ENCODE measurements at places on chromosomes 13 and 19. TPM values are rescaled to one million over a fixed set of nuclear protein-coding genes. Genes with fewer than 3 reads are reported as not detected.

DNA sequence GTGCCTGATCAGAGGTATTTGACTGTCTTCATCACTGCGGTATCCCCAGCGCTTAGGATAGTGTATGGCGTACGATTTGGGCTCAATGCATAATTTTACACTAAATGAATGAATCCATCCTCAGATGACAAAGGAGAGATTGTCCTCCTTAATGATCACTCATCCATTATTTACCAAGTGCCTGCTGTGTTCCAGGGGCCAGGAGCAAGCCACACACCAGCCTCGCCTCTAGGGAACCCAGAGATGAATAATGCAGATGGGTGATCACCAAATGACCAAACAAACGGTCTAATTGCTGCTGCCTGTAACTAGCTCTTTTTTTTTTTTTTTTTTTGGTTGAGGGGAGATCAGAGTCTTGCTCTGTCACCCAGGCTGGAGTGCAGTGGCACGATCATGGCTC, 5.9 kb upstream of the GPR32 start:
- no peak overlapping the region for H3K4me3 ChIP-seq
- peaks cover 52% of the 10 kb centered on the region for H3K27me3 ChIP-seq
- no peak overlapping the region for H3K27ac ChIP-seq
- no peaks in the 10 kb centered on the region for H3K36me3 ChIP-seq
- no peak for DNase-seq
- H3K4me1 ChIP-seq: no peaks in the 10 kb centered on the region

The ANGPTL8 gene
- total RNA-seq: not detected

DNA sequence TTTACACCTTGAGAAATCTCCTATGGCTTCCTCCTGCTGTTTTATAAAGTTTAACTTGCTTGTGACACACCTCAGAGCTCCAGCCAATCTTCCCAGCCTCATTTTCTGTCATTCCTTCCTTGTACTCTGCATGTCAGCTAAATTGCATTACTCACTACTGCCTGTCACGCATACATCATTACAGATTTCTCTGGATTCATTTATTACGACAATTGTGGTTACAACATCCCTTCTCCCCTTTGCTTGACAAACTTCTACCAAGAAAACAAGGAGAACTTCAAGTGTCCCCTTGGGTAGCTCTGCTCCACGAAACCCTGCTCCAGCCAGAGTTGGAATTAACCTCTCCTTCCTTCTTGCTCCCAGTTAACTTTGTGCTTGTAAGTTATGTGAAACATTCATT, 22.0 kb upstream of the GPR18 start:
- no peaks in the 10 kb centered on the region for H3K27me3 ChIP-seq
- peak overlapping the region; percentile 88 for H3K27ac ChIP-seq
- peaks cover 14% of the 10 kb centered on the region for H3K36me3 ChIP-seq

The TNFSF11 gene
- not detected for total RNA-seq

DNA sequence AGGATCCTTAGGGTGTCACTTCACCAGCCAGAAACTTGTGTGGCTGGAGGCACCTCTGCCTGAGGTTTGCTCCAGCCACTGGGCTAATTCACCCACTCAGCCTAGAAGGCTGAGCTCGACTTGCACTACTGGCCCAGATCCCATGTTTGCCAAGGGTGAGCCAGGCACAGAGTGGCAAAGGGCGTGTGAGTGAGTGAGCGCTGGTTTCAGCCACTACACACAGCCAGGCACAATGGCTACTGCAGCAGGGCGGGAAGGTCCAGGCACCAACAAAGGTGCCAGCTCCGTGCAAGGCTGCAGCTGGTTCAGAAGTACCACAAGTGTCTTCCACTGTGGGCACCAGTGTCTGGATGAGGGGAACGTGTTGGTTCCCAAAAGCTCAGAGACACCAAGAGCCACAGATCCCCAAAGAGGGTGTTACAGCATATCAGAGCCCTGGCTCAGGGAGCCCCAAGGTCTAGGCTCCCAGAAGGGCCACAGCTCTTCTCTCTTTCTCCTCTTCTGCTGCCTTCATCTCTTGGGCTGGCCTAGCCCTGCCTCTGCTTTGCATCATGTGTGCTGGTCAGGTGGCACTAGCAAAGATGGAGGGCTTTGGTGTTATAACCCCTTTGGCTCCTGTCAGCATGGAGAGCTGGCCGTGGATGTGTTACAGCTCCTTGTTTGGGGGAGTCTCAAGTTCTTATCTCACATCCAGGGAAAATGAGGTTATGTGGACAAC, 736.3 kb upstream of the KLHL1 start:
- H3K4me3 ChIP-seq: no peak overlapping the region
- no peaks in the 10 kb centered on the region for H3K4me1 ChIP-seq
- no peak overlapping the region for H3K27ac ChIP-seq
- H3K36me3 ChIP-seq: no peaks in the 10 kb centered on the region
- H3K27me3 ChIP-seq: peaks cover 3% of the 10 kb centered on the region
- no peak for DNase-seq

The BEST2 gene
- not detected for total RNA-seq

DNA sequence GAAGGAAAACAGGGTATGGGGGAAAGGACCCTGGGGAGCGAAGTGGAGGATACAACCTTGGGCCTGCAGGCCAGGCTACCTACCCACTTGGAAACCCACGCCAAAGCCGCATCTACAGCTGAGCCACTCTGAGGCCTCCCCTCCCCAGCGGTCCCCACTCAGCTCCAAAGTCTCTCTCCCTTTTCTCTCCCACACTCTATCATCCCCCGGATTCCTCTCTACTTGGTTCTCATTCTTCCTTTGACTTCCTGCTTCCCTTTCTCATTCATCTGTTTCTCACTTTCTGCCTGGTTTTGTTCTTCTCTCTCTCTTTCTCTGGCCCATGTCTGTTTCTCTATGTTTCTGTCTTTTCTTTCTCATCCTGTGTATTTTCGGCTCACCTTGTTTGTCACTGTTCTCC, 2.7 kb downstream of the KLK3 start:
- H3K36me3 ChIP-seq: no peaks in the 10 kb centered on the region
- H3K4me1 ChIP-seq: no peaks in the 10 kb centered on the region
- peaks cover 89% of the 10 kb centered on the region for H3K27me3 ChIP-seq
- DNase-seq: no peak
- no peak overlapping the region for H3K4me3 ChIP-seq

GRCh38 chr19:29645911-29646310, 19.4 kb upstream of the PLEKHF1 start:
- H3K4me3 ChIP-seq: no peak overlapping the region
- no peaks in the 10 kb centered on the region for H3K27me3 ChIP-seq
- H3K4me1 ChIP-seq: peaks cover 14% of the 10 kb centered on the region
- H3K27ac ChIP-seq: peak overlapping the region; percentile 80
- peak; percentile 61 for DNase-seq

GRCh38 chr19:20318616-20319015, 151.6 kb downstream of the ZNF486 start:
- H3K27ac ChIP-seq: no peak overlapping the region
- DNase-seq: no peak
- H3K4me1 ChIP-seq: no peaks in the 10 kb centered on the region
- H3K36me3 ChIP-seq: no peaks in the 10 kb centered on the region
- H3K4me3 ChIP-seq: no peak overlapping the region

The PBX4 gene
- total RNA-seq: not detected

DNA sequence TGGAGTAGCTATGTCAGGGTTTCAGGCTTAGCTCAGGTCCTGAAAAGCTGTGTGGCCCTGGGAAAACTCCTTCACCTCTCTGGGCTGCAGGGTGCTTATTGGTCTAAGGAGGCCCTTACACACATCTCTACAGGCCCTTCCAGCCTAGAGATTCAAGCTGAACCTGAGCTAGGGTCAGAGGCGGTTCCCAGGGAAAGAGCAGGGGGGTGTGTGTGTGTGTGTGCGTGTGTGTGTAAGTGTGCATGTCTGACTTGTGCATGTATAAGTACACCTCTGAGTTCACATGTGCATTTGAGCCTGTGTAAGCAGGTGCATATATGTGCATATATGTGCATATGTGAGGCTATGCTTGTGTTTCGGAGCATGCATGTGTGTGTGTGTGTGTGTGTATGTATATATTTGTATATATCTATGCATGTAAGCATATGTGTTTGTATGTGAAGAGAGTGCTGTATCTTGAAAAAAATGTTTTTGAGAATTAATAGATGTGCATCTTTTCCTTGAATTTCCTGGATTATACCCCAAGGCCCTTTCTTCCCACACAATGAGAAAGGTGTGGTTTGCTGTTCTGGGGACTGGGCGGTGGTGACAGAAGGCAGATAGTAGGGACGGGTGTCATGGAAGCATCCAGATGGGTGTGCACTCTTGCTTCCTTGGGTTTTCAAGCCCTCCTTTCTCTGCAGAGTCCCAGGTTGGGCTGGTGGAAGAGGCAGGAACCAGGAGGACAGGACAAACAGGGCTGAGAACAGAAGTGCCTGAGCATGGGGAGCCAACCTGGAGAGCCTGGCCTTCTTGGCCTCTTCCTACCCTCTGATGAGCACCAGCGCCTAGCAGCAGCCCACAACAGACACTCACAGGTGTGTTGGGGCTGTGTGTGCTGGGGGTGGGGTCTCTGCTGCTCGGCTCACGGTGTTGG, 150.3 kb upstream of the TSHZ3 start:
- no peak overlapping the region for H3K27ac ChIP-seq
- no peaks in the 10 kb centered on the region for H3K27me3 ChIP-seq
- no peaks in the 10 kb centered on the region for H3K36me3 ChIP-seq
- no peak for DNase-seq

DNA sequence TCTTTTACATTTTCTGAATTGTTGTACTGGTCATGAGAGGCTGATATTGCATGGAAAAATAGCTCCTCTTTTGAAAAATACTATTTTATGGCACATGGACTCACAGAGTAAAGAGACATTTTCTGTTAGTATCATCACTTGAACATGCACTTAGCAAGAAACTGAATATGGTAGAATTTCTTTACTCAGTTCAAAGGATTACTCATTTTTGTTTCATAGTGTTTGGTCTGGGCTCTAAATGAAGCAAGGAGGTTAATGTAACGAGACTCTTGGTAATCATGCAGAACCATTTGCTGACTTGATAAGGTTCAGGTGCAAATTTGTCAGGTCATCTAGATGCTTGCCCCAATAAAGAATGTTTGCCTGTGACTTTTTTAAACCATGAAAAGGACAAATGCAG, 63.2 kb downstream of the GPC6 start:
- H3K27ac ChIP-seq: no peak overlapping the region
- DNase-seq: no peak
- no peaks in the 10 kb centered on the region for H3K27me3 ChIP-seq
- no peak overlapping the region for H3K4me3 ChIP-seq
- no peaks in the 10 kb centered on the region for H3K4me1 ChIP-seq
- H3K36me3 ChIP-seq: no peaks in the 10 kb centered on the region

GRCh38 chr13:31184451-31184850, 15.3 kb upstream of the B3GLCT start:
- H3K27me3 ChIP-seq: no peaks in the 10 kb centered on the region
- no peaks in the 10 kb centered on the region for H3K4me1 ChIP-seq
- no peaks in the 10 kb centered on the region for H3K36me3 ChIP-seq
- H3K27ac ChIP-seq: no peak overlapping the region

DNA sequence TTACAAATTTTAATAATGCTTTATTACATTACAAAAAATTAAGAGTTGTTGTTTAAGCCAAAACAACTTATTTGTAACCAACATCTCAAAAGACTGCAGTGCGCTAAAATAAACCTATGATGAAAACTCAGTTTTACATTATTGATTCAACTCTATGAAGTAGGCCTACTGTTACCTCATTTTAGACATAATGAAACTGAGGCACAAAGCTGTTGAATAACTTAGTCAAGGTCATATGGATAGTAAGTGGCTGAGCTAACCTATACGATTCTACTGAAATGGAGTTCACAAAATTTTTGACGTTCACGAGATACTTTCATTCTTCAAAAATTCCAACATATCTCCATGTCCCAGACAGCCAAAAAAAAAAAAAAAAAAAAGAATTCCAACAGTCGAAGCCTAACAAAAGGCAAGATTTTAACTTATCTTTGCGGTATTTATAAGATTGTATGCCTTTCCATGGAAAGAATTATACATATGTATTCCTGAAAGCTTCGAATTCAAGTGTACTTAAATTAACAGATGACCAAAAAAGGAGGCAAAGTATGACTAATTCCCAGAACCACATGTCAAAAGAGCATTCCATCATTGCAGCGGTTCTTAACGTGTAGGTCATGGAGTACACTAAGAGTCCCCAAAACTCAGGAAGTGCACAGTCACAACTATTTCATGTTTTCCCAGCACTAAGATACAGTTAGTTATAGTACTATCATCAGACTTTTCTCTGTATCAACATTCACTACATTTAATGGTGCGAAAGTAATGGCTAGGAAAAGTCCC, 69.4 kb downstream of the PSPC1 start:
- no peak overlapping the region for H3K4me3 ChIP-seq
- no peak for DNase-seq
- no peak overlapping the region for H3K27ac ChIP-seq
- H3K4me1 ChIP-seq: no peaks in the 10 kb centered on the region
- H3K27me3 ChIP-seq: no peaks in the 10 kb centered on the region

GRCh38 chr13:35684432-35684831, 207.9 kb upstream of the MAB21L1 start:
- no peaks in the 10 kb centered on the region for H3K4me1 ChIP-seq
- no peak for DNase-seq
- no peaks in the 10 kb centered on the region for H3K27me3 ChIP-seq
- H3K27ac ChIP-seq: no peak overlapping the region

GRCh38 chr19:41918653-41919244, 9.5 kb downstream of the ERFL start:
- H3K27ac ChIP-seq: no peak overlapping the region
- H3K27me3 ChIP-seq: peaks cover 91% of the 10 kb centered on the region
- H3K4me1 ChIP-seq: no peaks in the 10 kb centered on the region

- H3K4me1 ChIP-seq: peaks cover 17% of the 10 kb centered on the region
- peak overlapping the region; percentile 89 for H3K27ac ChIP-seq
Observed at GRCh38 chr19:52398081-52398441, 412 bp downstream of the ZNF528 start.

The FREM2 gene
- total RNA-seq: 0.14 TPM

All from heart right ventricle (tissue), 16 donors.